ENCODE measurements at places on chromosomes 16 and 17. TPM values are rescaled to one million over a fixed set of nuclear protein-coding genes. Genes with fewer than 3 reads are reported as not detected.

The SPATA22 gene
- total RNA-seq: 0.32 TPM

The P2RX1 gene
- total RNA-seq: 2.8 TPM

The RAB11FIP4 gene
- 37.6 TPM for total RNA-seq

The CCL7 gene
- not detected for total RNA-seq

The CD300LB gene
- 0.49 TPM for total RNA-seq

The GAST gene
- not detected for total RNA-seq

The ZG16B gene
- total RNA-seq: 55.9 TPM

The EPX gene
- not detected for total RNA-seq

The CTRB2 gene
- total RNA-seq: 26.7 TPM

The CWC25 gene
- 19.3 TPM for total RNA-seq

The DBNDD1 gene
- total RNA-seq: 21.2 TPM

The NDUFAF8 gene
- total RNA-seq: 38.1 TPM

The KCNJ12 gene
- total RNA-seq: 2.4 TPM

Measured in mucosa of gallbladder (tissue), 1 donor.